ENCODE measurements at places on chromosomes 2 and 18.

DNA sequence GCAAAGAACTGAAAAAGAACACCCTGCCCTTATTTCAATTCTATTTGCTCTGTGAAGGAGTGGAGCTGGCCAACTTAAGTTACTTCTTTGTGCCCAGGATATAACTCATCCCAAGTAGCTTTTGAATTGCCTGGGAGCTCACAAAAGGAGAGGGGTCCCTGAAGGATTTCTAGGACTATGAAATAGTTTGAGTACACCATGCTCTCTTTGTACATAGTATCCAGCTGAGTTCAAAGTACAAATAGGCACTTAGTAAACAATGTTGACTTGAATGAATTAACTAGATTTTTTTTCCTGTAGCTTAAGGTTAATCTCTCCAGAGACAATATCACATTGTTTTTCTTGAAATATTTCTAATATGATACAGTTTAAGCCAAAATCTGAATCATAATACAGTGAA lies 47.7 kb downstream of the ZC3H15 start:
- no peak for DNase-seq

GRCh38 chr18:67995769-67996168 lies 479.2 kb upstream of the DSEL start:
- DNase-seq: no peak

DNA sequence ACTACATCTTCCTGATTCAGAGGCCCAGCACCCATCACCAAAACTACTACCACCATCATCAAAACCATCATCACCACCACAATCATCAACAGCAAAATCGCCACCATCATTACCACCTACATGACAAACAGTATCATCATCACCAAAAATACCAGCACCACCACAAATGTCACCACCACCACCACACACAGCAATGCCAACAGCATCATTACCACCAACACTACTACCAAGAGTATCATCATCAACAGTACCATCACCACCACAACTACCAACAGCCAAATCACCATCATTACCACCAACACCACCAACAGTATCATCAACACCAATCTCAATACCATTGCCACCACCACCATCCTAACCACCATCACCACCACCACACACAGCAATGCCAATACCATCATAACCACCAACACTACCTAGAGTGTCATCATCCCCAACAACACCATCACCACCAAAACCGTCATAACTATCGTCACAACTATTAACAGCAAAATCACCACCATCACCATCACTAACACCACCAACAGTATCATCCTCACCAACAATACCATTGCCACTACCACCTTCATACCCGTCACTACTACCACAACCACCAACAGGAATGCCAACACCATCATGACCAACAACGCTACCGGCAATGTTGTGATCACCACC lies 64.6 kb upstream of the TEX51 start:
- no peak for DNase-seq

DNA sequence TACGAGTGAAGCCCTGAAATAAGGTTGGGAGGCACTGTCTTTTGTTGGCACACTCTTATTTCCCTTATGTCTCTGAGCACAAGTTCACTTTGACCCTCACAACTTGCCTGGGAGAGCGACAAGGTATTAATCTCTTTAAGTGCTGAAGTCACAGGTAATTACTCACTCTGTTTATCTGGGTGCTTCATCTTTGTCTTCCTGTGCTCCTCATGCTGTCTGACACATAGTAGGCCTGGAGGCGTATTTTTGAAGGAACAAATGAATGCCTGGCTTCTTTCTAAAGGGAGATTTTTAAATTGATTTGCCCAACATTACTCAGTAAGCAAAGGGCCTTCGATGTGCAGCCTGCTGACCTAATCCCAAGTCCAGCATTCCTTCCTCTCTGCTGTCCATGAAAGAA lies 507.1 kb upstream of the TNP1 start:
- peak; percentile 24 for DNase-seq

DNA sequence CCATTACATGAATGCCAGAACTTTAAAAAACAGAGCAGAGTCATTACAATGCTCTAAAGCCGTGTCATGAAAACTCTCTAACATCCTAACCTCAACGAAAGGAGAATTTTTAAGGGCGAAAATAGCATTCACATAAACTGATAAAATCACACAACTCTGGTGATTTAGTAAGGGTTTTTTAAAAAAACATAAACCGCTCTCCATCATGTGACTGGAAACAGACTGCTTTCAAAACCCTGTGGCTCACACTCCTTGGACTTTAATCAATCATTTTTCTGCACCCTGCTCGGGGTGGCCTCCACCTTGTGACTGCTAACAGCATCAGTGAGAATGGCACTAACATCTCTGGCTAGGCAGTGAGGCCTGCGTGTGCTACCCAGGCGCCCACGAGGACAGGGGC lies 12.1 kb downstream of the DOCK10 start:
- no peak for DNase-seq

DNA sequence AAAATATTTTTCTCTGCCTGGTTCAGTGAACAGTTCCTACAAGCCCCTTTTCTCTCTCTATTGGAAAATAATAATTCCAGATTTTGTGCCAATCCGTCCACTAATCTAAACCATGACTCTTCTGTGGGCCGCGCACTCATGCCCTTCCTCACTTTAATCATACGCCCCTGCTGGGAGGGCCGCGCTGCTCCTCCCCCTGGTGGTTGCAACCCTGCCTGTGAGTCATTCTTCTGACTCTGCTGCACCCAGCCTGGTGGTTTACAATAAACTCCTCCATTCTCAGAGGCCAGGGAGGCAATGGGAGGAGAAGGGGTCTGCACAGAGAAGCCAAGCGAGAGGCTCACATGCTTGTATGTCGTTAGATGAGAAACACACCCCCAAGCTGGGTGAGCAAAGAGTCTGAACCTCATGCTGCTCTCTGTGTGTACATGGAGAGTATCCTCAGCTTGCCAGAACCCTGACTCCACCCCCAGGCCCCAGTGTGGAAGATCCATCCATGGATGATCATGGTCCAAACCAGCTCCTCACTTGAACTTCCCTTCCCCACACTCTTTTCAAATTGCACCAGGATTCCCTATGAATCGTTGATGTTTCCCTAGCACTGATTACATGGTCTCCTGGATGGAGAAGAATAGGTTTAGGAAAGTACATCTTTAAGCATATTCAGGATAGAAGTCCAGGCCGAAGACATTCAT lies 228.9 kb downstream of the ANKRD30B start:
- no peak for DNase-seq

- DNase-seq: peak; percentile 84
Observed at GRCh38 chr2:64404002-64404731, 49.8 kb upstream of the LGALSL start.

GRCh38 chr2:224038830-224039079 lies 331 bp downstream of the SERPINE2 start:
- DNase-seq: no peak

DNA sequence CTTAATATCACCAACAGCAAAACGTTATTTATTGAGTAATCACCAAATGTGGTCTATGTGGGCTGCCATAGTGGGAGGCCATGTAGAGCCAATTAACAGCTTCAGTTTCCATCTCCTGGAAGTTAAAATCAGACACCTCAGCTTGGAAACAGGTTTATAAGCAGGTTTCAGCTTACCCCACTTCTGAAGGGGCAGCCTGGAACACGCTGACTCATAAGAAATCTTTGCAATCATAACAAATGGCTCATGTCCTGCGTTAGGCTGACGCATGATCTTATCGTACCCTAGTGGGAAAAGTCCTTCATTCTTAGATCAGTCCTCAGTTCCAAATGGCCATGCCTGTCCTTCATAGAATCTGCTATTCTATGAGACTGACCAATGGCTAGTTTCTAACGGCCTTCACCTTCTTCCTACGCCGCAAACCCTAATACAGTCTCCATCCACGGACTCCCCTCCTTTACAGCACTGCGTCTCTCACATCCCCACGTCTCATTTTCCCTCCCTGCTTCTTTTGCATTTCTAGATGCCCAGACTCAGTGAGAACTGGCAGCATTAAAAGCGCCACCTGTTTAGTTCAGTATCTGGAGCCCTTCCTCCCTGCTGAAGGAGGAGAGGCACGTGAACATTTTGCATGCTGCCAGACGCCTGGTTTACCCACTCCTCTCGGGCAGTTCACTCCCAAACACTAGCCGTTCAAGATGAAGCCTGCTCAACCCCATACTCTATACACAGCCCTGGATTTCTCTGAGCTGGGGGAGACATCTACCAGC lies 24.2 kb upstream of the BZW1 start:
- DNase-seq: peak; percentile 94

DNA sequence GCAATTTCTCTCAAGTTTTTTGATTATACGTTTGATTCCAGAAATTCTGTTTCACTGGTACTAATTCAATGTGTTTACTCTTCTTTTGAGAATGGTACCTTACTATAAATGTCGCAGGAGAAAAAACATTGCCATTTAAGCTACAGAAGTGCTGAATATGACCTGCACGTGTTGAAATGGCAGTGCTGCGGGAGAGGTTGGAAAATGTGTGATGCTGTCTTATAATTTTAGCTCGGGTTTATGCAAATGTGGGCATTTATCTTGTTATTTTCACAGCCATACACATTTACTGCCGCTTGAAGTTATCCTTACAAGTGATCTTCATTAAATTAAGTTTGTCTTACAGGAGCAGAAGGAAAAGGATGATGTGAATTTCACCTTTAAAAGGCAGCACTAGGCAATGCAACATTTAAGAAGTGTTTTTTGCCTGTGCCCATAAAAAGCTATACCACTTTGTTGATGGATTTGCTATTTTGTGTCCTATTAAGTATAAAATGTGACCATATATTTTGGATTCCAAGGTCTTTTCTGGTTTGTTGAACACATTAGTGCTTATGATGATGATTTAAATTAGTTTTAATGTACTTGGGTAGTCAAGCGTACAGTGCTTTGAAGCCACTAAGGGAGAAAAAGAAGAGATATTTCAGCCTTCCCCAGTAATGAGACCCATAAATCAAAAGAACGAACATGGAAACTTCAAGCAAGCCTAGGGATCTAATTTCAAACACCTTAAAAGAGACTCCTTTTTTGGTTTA lies 112.1 kb downstream of the LTBP1 start:
- no peak for DNase-seq
